ENCODE measurements at places on chromosomes 1 and 21.
A peak's percentile ranks its signal among the peaks of the same experiment; 100 is the strongest.

DNA sequence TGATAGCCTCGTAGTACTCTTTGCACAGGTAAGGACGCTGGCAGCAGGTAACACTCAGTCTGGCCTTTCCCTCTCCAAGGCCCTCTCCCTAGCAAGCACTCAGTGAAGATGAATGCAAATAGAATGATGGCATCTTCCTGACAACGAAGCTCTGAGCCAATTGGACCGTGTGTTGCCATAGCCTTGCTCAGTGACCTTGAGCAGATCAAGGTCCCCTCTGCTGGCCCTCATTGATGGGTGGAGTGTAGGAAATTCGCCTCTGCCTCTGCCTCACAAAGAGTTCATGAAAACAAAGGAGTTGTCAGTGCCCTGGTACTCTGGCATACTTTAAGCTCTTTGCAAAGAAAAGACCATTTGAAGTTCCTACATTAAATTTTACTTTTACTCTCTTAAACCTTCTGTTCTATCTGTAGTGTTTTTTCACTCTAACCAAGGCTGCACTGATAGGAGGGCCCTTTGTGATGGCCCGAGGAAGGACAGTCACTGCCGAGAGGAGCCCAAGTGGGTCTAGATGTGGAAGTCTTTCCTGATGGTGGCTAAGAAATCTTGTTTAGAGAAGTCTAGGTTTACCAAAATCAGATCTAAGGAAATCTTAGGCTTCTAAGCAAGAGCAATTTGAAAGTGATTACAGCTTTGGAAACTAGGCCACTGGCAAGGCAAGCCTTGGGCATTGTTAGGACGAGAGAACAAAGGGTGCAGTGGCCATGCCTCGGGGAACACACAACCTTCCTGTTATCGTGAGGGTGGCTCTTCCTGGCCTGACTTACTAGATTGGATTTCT, 38.2 kb downstream of the SMYD2 start:
- DNase-seq: no peak

DNA sequence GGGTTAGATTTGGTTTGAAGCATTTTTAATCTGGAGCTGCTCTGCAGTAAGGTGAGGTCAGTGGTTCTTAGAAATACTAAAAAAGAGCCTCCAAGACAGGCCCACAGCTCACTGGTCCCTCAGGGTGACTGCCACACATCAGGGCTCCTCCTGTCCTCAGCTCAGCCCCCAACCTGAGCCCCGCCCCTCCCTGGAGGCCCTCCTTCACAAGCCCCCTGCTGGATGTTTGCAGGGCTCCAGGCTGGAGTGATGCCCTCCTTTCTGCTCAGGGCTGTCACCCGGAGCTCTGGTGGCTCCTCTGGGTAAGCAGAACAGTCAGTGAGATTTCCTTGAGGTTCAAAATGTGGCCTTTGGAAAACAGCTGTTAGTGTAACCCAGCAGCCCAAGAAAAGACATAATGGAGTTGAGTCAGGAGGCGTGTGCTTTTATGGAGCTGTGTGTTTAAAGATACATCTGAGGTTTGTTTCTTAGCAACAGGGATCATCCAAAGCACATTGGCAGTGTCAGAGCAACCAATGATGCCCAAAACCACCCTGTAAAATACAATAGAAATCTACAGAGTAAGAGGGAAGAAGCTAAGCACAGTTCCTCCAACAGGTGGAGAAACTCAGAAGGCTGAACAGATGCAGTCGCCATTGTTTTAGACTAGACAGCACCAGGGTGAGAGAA, 21.4 kb downstream of the STUM start:
- DNase-seq: peak; percentile 72

DNA sequence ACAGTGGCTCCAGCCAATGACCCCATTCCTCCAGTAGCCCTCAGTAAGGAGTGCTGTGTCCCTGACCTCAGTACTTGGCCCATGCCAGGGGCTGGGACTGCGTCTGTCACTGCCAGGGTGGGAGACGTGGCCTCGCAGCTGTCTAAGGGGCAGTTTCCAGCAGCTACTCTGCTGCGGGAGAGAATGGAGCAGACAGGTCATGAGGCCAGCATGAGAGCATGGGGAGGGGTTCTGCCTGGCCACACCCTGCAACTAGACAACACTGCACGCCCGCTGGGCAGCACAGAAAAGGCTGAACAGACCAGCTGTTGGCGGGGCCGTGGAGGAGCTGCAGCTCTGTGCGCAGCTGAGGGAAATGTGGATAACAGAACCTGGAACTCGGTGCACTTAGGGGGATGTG, 91.6 kb upstream of the COL6A1 start:
- DNase-seq: no peak

- peak; percentile 53 for DNase-seq
These were observed 99.2 kb downstream of the CTH start for GRCh38 chr1:70509996-70510876.

DNA sequence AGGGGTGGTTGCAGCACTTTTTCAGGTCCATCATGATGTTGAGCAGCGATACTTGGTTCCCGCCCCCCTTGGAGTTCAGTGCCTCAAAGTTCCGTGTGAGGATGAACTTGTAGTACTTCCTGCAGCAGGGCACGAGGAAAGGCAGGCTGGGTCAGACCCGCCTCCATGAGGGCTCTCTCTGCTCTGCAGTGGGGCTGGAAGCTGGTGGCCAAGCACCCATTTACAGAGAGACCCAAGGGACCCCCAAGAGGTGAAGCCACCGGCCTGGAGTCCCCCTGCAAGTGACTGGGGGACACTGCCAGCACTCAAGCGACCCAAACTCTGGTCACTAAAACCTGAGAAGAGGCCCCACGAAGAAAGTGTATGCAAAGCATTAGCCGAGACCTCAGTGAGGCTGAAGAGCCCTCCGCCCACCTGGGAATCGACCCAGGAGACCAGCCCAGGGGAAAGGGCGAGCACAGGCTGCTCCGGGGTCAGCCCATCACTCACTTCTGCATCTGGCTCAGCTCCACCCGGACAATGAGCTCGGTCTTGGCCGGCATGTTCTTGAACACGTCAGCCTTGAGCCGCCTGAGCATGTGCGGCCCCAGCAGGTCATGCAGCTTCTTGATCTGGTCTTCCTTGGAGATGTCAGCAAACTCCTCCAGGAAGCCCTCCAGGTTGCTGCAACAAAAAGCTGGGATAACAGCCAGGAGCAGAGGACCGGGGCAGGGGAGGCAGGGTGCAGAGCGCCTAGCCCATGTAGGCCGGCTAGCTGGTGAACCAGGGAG, 45.2 kb downstream of the CHD5 start:
- DNase-seq: no peak

GRCh38 chr1:154334079-154335024, 9.0 kb downstream of the ATP8B2 start:
- DNase-seq: no peak

DNA sequence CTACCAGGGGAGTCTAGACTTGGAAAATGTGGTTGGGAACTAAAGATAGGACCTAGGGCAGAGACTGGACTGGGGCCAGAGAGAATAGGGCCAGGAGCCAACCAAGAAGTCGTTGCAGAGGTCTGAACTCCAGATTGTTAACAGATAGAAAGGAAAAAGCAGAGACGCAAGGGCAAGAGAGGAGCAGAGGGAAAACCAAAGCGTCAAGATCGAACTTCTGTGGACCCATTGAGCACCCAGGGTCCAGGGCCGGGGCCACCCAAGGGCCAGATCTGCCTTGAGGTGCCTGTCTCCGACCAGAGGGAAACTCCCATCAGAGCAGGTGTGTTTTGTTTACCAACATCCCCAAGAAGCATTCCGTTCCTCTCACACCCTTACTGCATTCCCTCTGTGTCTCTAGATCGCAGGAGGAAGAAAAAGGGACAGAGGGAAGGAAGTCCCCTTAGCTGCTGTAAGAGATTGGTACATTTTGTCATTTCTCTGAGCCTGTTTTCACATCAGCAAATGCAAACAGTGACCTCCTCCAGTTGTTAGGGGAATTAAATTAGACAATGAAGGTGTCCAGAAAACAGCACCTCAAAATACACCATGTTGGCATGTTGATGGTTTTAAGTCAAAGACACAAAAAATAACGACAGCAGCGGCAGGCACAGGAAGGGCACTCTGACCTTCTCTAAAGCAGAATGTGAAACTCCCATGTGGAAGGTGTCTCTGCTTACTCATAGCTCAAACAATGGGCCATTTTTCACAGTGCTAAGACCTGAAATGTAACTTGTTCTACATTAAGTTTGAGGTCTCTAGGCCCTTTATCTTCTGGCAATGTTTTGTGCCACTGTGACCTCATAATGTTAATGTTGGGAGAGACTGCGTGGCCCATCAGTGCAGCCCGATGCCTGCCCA, 105.8 kb upstream of the RAB4A start:
- DNase-seq: no peak

GRCh38 chr1:235295902-235296350, 32.1 kb downstream of the ARID4B start:
- DNase-seq: no peak

DNA sequence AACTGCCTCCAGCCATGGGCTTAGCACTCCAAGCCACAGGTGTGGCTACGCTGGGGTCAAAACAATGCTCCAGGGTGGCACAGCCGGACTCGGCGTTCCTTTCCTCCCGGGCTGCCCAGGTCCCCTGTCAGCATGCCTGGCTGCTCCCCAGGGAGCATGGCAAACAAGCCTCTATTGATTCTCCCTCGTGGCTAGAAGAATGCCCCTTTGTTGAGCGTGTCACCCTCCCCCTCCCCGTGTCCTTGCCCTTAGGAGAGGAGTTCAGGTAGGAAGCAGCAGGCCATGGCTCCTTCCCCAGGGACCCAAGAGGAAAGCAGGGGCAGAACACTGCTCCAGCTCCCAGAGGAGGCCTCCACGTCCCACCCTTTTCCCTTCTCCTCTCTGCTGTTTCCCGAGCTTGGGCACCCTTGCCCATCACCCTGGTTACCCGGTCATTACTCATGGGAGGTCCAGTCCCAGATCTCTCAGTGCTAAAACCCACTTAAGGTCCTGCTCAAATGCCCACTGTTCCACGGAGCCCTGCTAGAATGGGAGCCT, 57.4 kb upstream of the CITED4 start:
- DNase-seq: no peak
